Right lung (tissue), 10 donors: ENCODE measurements at places on chromosomes 11 and 22.

- no peak for DNase-seq
These were observed 169.7 kb downstream of the ST3GAL4 start for GRCh38 chr11:126525216-126525615.

GRCh38 chr22:30444632-30445437 is 19.3 kb downstream of the MTFP1 start:
- no peak for DNase-seq

DNA sequence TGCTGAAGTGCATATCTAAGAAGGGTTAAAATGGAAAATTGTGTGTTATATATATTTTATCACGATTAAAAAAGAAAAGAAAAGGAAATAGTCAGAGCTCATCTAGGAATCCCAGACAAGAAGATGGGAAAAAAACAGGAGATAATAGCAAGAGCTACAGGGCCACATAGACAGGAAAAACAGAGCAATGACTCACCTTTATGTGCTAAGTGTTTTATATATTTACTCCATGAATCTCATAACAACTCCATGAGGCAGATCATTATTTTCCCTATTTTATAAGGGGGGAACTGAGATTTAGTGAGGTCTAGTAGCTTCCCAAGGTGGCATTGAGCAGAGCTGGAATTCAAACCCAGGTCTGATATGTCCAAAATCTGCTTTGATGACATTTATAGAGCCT is 18.1 kb upstream of the ELF5 start:
- no peak for DNase-seq

DNA sequence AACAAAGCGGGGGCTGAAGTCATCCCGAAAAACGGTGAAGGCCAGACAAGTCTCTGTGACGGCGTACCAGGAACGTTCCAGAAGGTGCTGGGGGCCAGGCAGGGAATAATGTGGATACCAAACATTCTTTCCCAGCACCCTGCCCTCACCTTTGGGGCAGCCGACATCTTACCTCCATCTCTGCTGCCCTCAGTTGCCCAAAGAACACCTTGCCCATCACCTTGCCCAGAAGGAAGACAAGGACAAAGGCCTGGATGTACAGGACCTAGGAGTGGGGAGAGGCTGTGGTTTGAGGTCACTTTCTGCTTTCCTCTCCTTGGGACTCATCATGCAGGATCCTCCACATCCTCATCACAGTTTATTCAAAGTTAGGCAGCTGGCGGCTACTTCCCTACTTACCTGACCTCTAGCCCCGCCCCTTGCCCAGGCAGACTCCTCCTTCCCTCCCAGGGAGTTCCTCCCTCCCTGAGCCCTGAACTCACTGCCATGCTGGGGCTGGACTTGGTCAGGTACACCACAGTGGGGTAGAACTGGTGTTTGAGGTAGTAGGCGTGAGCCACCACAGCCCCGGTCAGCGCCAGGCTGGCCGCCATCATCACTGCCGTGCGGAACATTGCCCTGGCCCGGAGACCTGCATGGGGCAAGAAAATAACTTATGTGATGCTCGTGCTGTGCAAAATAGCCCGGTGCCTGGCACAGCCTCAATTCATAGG is 1.2 kb downstream of the SYVN1 start:
- DNase-seq = no peak

DNA sequence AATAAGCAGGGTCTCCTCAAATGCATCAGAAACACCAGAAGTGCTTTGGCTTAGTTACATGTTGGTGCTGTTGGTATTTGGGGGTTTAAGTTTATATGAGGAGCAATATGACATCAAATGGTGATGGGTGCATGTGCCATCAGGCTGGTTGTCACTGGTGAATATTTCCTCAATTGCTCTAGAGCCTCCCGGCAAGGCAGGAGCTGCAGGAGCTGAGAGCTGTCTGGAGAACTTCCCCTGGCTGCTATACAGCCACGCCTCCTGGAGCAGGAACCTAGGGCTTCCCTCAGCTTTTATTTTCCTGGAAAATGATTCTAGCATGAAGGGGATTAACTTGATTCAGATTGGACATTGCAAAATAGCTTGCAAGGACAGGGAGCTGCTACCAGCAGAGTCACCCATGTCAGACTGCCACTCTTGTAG is 15.8 kb downstream of the IGLL5 start:
- DNase-seq = no peak

- DNase-seq = no peak
These were observed 49.4 kb upstream of the CEP295 start for GRCh38 chr11:93611836-93612677.

DNA sequence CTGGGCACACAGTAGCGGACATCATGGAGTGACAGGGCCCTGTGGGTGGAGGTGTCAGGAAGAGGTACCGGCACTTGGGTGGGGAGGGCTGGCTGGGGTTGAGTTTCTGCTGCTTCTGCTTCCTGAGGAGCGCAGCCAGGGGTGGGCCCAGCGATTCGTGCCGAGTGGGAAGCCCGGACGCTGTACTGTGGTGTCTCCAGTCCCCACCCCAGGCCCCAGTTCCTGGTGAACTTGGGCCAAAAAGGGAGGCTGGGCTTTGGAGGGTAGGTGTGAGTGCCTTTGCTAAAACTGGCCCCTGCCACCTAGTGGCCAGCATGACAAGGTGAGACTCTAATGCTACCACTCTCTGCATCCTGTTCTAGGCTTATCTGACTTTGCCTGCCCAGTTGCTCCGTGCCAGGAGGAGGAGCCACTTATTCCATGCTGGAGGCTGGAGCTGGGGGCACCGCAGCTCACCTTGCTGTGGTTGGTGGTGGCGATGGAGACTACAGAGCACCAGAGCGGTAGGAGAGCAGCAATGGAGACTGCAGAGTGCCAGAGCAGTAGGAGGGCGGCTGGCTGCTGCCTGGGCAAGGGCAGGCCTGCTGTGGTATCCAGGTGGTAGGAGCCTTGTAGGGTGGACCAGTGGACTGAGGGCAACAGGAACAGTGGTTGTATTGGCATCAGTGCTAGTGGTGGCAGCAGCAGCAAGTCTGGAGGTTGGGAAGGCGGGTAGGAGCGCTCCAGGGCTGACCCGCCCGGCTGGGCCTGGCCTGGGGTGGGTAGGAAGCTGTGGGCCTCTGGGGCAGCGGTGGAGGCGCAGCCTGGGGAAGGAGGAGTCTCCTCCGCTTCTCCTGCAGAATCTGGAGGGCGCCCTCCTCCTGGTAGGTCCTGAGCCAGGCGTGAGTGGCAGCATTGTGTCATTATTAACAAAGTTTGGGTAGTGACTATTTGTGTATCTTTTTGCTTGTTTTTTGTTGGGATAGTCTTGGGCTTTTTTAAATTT is 2.2 kb upstream of the RFPL2 start:
- DNase-seq = no peak
